Stimulated activated CD8-positive, alpha-beta memory T cell treated with anti-CD3 and anti-CD28 coated beads, Interleukin-15, amount 100 ng/mL, for 24 hours (primary cell): ENCODE measurements at places on chromosomes 2 and 18.

DNA sequence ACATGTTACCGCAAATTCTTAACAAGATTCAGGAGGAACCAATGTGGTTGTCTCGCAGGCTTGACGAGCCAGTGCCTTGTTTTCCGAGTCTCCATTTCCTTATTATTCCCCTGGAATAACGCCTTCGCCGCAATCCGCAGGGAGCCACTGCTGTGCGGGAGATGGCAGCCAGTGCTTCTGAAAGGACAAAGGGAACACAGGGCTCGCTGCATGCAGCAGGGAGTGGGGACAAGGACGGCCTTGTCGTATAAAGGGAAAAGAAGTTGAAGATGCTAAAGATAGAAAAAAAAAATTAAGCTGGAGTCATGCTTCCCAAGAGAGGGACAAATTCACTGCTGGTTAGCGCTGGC lies 221.4 kb downstream of the NDUFA10 start:
- DNase-seq: no peak

GRCh38 chr2:70527447-70528080 lies 26.1 kb downstream of the TGFA start:
- DNase-seq: no peak

DNA sequence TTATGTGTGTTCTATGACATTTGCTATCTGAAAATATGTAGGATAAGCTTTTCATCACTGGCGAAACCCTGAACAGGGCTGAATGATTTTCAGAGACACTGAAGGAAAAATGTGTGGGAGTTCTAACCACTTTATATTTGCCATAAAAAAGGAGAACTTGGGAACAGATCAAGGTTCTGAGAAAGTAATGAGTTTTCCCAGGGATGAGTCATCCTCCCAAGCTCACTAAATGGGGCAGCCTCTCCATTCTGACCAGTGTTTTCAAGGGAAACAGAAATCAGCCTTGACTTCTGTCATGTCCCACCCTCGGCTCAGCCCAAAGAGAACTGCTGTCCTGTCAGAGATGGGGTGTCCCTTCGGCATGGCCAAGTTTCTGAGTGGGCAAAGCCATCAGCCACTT lies 2109.8 kb upstream of the CELF4 start:
- no peak for DNase-seq

GRCh38 chr18:8431036-8431435 lies 178.2 kb upstream of the RAB12 start:
- no peak for DNase-seq

GRCh38 chr2:183248866-183249567 lies 124.8 kb downstream of the NUP35 start:
- no peak for DNase-seq

DNA sequence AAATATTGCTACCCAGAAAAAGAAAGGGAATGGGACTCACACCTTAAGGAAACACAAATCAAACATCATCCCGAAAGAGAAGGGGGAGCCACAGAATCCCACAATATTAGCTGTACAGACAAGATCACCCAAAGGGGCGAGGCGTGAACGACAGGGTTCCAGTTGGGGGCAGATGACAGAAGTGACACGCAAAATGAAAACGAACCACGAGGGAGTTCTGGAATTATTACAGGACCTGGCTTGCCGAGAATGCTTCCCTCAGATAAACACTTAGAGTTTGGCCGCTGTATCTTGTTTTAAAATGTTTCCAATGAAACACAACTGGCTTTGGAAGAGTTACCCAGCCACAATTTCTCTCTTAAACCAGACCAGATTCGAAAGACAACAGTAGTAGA lies 60.4 kb downstream of the C2orf76 start:
- no peak for DNase-seq

- no peak for DNase-seq
Observed at GRCh38 chr2:85740193-85740592, 13.6 kb upstream of the ATOH8 start.

- no peak for DNase-seq
Observed at GRCh38 chr2:132726155-132726554, 56.1 kb upstream of the LYPD1 start.

GRCh38 chr2:118240276-118240675 lies 152.0 kb downstream of the INSIG2 start:
- no peak for DNase-seq

DNA sequence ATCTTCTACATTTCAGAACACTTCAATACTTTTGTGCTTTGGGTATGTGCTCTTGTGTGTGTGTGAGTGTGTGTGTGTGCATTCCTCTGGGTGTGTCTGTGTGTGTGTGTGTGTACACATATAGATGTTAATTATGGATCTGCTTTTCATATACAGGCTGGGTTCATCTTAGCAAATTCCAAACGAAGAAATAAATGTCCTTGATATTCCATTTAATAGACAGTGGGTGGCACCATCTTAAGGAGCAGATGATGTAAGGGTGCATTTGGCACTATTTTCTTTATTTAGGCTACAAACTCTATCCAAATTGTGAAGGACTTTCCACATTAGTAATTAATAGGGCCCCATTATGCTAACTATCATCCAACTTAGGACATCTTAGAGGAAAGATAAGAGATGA lies 425.8 kb upstream of the POU3F3 start:
- DNase-seq: no peak

DNA sequence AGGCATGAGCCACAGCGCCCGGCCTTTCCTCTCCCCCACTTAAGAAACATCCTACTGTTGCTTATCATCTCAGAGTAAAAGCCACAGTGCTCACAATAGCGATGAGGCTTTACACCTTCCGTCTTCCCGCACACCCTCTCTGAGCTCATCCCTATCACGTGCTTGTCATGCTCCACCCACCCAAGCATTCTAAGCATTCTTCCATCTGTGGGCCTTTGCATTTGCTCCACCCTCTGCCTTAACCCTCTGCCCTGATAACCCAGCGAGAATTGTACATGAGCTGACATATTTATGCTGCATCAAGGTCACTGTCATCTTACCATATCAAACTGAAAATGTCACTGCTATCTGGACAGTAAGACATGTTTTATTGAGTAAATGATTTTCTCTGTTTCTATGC lies 22.6 kb downstream of the FOXI3 start:
- no peak for DNase-seq

DNA sequence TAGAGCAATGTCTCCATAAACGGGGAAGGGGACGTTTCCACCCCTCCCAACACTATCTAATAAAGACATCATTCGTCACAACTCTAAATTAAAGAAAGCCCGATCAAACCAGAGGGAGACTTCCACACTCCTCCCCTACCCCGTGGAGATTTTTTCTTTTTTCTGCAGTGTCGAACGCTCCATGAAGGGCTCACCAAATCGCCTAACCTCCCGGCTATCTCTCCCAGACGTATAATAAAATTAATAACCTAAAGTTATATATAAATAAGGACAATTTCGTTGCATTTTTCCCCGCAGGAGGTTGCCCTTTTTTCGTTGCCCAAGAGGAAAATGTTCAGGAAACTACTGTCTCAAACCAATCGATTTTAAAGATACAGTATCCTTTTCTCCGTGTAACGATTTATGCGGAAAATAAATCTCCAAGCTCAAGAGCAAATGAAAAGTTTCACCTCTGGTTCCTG lies 2.4 kb downstream of the EVX2 start:
- DNase-seq: no peak

DNA sequence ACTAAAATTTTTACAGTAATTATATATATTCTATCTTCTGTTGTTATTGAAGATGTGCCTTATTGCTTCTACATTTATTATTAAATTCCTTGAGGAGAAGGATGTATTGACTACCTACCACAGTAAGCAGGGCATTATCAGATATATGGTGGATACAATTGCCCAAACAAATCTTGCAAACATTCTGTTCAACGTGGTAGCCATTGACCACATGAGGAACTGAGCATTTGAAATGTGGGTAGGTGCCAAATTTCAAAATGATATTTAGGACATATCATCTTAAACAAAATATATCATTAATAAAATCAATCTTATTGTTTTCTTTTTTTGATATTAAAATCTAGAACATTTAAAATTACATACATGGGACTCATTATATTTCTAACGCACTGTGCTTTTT lies 11.1 kb downstream of the SCN3A start:
- DNase-seq: no peak

DNA sequence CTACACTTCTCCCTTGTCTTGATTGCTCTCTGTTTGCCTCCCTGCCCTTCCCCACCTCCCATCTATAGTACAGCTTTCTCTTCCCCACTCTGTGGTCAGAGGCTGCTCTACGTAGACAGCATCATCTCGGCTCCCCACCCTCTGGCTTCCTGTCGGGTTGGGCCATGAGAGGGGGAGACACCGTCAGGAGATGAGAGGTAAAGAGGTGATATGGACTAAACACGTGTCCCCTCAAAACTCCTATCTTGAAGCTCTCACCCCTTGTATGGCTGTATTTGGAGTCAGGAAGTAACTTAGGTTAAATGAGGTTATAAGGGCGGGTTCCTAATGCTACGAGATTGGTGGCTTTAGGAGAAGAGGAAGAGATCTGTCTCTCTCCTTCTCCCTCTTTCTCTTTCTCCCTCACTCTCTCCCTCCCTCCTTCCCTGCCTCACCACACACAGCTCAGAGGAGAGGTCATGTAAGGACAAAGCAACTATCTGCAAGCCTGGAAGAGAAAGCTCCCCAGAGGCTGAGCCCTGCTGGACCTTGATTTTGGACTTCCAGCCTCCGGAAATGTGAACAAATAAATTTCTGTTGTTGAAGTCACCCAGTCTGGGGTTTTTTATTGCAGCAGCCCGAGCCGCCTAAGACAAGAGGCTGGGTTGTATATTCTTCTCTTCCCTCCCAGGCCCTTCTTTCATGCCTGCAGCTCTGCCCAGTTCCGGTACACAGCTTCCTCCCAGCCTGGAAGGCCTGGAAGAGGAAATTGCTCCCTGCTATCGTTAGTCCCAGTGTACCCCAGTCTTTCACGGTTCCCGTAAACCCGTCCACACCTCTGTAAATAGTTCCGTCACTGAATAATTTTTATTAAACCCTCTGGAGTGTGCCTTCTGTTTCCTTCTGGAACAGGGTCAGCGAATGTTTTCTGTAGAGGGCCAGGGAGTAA lies 138.0 kb downstream of the AKAIN1 start:
- no peak for DNase-seq

DNA sequence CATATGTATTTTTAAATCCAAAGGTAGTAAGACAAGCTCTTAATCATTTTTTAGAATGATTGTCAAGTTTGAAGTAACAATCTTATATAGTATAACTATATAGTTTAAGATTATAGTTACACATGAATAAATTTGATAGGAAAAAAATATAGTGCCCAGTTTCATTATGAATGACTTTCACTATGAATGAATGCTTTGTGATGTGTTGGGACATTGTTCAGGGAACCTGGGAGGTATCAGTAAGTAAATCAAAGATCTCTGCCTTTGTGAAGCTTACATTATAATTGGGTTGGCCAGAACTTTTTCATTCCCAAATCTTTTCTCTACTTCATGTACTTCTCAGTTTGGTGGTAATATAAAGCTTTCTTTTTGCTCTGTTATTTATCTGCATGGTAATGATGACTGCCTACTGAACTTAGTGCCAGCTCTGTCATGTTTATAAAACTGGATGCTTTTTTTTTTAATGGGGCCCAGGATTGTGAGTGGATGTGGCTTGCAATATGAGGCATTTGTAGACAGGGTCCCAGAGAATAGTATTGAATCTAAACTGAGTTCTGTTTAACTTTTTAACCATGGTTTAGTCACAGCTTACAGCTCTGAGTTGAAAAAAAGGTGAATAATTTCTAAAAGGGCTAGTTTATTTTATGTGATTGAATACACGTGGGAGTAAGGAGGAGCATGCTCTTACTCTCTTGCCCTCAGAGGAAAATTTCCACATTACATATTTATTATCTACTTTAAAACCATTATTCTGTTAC lies 23.3 kb downstream of the GLS start:
- no peak for DNase-seq

DNA sequence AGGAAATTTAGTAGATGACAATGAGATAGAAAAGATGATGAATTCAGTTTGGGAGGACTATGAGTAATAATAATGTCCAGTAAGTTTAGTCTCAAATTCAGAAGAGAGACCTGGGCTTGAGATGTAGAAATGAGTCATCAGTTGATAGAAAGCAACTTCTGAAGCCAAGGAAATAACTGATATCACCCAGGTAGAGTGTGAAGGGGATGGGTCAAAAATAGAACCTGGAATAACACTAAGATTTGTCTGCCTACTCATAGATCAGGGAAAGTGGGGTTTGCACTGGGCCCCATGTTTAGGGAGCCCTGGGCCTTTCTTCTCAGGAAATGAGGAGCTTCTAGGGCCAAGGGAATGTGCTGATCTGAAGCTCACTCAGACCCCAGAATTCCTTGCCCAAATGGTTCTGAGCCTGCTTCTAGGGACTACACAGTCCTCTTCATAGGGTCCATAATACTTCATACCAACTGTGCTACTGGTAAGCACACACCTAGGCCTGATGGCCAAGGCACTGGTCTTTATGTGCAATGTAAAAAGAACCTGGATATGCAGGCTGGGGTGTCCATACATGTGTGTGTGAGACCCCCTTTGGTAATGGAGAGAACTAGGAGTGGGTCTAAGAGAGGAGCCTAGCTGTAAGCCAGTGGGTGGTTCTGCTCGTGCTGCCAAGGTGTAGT lies 141.2 kb downstream of the IKZF2 start:
- DNase-seq: no peak

DNA sequence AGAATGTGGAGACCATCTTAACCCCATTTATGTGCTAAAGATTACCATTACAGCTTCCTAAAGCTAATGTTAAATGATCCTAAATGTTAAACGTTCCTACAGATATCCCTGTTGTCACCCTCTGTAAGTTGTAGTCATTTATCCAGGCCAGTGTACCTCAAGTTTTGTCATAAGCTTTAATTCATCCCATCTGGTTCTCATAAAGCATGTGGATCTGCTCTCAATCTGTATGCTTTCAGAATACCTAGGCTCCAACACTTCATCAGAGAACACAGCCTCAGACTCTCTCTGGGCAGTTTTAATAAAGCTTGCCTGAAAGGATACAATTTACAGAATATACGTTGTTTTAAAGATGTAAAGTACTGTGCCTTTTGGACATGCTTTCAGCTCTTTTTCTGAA lies 4.2 kb upstream of the CCDC178 start:
- no peak for DNase-seq

DNA sequence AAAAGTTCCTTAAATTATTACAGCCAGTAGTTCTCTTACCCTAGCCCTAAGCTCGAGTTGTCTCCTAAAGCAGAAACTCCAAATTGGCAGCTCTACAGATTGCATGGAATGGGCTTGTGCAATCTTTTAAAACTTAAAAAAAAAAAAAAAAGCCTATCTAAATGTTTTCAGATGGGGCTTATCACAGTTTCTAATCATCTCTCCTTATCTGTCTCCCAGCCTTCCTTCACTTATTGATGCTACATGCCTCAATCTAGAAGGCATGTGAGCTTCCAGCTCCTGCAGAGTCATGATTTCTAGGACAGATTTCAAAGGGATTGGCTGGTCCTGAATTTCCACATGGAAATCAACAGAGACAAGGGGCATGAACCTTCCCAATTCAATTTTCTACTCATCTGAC lies 33.1 kb upstream of the PELI1 start:
- no peak for DNase-seq

GRCh38 chr2:172710584-172711047 lies 25.0 kb upstream of the RAPGEF4 start:
- no peak for DNase-seq
